Muscle of arm (tissue), 14 donors: ENCODE measurements at places on chromosomes 6 and 20. TPM values are rescaled to one million over a fixed set of nuclear protein-coding genes. Genes with fewer than 3 reads are reported as not detected.

VGLL2 gene
- polyA plus RNA-seq: 74.4 TPM

CTCFL gene
- polyA plus RNA-seq: 0.31 TPM

DDX43 gene
- 0.35 TPM for polyA plus RNA-seq

IBTK gene
- 45.4 TPM for polyA plus RNA-seq

OSBPL2 gene
- not detected for polyA plus RNA-seq

LZTS3 gene
- polyA plus RNA-seq: 4.1 TPM

PTK6 gene
- 0.56 TPM for polyA plus RNA-seq

MUC21 gene
- not detected for polyA plus RNA-seq

ILRUN gene
- 98.5 TPM for polyA plus RNA-seq

ULBP2 gene
- polyA plus RNA-seq: not detected

HCRTR2 gene
- polyA plus RNA-seq: not detected

TRIM15 gene
- polyA plus RNA-seq: not detected

TRIM31 gene
- polyA plus RNA-seq: not detected

DNA sequence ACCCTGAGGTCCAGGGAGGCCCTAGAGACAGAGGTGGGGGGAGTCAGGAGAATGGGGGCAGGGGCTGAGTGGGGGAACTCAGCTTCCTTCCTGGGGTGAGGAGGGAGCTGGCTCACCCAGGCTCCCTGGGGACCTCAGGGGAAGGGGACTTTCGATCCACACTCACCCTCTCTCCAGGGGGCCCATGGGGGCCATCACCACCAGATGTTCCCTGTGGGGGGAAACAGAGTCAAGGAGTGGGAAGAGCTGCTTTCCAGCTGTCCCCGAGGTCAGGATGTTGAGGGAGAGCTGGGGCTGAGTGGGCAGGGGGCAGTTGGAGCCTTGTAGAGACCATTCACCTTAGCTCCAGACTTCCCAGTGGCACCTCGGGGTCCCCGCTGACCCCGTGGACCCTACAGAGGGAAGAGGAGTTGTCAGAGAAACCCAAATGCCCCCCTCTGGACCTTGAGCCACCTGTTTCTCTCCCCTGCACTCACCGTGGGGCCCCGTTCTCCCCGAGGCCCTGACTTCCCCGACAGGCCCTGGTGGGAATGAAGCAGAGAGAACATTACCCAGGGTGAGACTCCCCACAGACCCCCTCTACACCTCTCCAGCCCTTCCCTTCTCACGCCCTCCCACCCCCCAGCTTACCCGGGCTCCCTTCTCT, 18.6 kb downstream of the COL11A2 start:
- DNase-seq: no peak

GRCh38 chr6:116877743-116878142, 701 bp downstream of the RFX6 start:
- no peak for DNase-seq

GRCh38 chr6:156875062-156875461, 97.9 kb downstream of the ARID1B start:
- no peak for DNase-seq

DNA sequence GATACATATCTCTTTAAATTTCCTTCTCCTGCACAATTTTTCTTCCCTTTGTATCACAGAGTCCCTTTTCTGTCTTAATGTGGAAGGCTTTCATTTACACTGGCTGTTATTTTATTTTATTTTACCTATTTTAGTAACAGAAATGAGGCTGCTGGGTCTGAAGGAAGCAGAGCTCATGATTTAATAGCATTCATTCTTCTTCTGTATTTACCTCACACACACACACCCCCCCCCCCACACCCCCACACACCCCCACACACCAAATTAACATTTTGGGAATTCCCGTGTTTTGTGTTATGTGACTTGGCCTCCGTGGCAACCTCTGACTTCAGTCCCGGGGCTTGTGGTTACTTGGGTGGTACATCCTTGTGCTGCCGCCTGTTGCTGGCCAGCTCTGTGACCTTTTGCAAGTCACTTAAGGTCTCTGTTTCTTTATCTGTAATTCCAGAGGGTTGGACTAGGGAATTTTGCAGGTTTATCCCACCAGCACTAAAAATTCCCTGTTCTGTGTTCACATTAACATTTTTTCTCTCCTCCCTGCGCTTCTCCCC, 108.8 kb downstream of the TIAM2 start:
- DNase-seq: no peak

DNA sequence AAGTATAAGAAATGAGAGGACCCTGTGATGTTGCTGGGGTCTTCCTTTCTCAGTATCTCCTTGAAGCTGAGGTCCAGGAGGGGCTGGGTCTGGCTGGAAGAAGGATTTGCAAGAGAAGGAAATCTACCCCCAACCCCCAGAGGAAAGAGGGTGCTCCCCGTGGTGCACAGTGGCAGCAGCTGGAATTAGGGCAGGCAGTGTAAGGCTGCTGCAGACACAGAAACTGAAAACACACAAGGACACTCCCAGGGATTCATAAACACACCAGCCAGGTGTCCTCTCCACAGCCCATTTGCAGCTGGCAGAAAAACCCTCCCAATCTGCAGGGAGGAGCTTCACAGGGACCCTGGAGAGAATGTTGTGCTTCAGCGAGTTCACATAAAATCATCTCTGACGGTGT, 297.2 kb downstream of the CDH26 start:
- DNase-seq: no peak

- peak; percentile 74 for DNase-seq
Measured at GRCh38 chr6:150697515-150697914, 97.8 kb downstream of the PLEKHG1 start.

GRCh38 chr6:142938510-142938909, 6.5 kb downstream of the HIVEP2 start:
- no peak for DNase-seq

- DNase-seq: no peak
Measured at GRCh38 chr20:43444107-43444506, 13.6 kb upstream of the SRSF6 start.

DNA sequence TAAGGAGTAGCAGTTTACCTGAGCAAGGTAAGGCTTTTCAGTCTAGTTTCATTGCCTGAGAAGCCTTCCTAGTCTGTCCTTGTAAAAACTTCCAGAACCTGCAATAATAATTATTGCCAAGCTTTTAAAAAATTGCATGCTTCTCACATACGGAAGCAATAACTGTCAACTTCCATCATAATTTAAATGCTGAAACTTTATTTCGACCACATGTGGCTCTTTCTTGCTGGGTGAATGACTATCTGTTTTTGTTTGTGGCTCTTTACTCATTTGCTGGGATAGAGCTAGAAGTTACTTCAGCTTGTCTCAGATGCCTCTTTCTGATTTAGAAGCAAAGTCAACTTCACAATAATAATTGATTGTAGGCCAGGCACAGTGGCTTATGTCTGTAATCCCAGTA, 95.9 kb upstream of the COL21A1 start:
- no peak for DNase-seq

DNA sequence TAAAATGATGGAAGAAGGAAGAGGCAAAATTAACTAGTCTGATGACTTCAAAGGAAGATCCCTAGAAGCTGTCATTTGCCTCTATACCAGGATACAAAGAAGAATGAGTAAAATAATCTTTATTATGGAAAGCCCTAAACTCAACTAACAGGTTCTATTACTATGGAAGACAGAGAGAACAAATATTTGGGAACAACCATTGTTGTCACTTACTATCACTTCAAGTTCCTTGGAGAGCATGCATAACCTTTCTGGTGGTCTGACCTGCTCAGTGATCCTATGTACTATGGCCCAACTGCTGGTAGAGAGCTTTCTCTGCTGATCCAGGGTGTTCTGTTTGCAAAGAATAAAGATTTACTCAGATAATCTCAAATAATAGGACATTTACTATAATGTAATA, 62.8 kb upstream of the TASP1 start:
- no peak for DNase-seq

- DNase-seq: peak; percentile 15
Measured at GRCh38 chr20:55415567-55416142, 589.7 kb downstream of the CBLN4 start.

- DNase-seq: no peak
Measured at GRCh38 chr6:153563001-153563400, 431.9 kb upstream of the RGS17 start.

DNA sequence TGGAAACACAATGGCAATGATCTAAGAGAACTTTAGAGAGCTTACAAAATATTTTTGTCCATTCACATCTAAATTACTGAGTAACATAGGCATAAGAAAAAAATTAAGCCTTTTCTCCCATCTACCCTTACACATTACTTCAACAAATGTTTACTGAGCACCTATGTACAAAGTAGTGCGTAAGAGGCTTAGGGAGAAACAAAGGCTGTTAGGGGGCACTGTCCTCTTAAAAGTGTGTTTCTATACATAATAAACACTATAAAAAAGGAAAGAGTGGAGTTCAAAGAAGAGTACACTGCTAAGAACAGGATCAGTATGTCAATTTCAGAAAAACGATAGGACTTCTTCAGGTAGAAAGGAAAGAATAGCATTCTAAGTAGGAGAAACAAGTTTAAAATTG, 12.2 kb downstream of the ILRUN start:
- DNase-seq: no peak

DNA sequence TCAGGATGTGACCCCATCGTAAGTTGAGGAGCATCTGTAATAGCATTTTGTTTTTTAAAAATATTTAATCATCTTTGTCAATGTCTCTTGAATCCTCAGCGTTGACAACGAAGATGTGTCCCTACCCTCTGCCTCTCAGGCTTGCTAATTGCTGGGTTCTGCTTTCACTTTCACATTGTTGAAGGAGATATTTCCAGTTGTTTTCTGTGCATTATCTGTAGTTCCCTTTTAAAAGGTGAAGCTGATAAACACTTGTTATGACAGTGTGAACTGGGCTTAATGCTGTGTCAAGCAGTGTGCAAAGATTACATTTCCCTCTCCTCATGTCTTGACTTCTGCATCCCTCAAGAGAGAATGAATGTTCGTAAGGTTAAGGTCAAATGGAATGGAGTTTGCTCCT, 54.9 kb downstream of the CSE1L start:
- no peak for DNase-seq

- DNase-seq: no peak
Measured at GRCh38 chr6:14964556-14965270, 281.2 kb upstream of the JARID2 start.

GRCh38 chr20:6333110-6333509, 210.3 kb upstream of the FERMT1 start:
- DNase-seq: no peak

- peak; percentile 89 for DNase-seq
Measured at GRCh38 chr6:159609652-159610178, 83.3 kb downstream of the SOD2 start.

DNA sequence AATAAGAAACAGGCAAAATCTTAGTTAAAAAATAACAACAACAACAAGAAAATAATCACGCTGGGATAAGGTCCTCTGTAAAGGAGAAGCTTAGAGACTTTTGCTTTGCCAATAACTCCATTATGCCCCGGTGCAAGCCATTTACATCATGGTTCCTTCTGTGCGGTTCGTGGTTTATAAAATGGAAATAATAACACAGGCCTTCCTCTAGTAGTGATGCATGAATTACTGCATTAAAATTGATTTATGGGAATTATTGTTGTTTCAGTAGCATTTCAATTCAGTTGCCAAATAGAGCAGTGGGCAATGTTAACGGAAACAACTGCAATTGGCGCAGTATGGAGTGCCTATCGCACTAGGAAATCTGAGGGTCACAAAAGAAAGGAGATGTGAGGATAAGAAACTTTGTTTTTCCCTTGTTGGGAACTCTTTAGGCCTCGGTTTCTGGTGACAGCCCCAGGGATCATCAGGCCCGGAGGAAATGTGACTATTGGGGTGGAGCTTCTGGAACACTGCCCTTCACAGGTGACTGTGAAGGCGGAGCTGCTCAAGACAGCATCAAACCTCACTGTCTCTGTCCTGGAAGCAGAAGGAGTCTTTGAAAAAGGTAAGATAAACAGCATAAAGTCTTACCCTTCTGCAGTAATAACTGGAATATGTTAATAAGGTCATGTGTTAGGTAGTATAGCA, 1.1 kb downstream of the CD109 start:
- no peak for DNase-seq

GRCh38 chr20:15710636-15711035, 862.6 kb downstream of the KIF16B start:
- peak; percentile 25 for DNase-seq

DNA sequence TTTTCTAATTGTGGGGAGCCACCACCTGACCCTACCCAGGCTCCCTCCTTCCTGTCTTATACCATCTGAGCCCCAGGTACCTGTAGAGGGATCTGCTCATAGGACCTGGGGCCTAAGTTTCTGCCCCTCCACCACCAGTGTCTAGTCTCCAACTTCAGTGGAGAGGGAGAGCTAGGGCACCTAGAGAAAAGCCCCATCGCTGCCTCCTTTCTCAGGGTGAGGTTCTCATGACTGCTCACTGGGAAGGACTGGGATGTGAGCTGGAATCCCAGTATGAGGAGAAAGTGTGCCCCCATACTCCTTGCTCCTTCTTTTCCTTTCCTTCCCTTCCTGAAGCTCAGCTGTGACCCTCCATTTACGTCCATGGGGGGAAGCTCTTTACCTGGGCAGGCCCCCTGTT, 231.6 kb downstream of the LRFN2 start:
- DNase-seq: no peak

GRCh38 chr6:159692303-159693127, 526 bp downstream of the SOD2 start:
- DNase-seq: peak; percentile 45

GRCh38 chr6:68852791-68853190, 217.7 kb downstream of the ADGRB3 start:
- no peak for DNase-seq

DNA sequence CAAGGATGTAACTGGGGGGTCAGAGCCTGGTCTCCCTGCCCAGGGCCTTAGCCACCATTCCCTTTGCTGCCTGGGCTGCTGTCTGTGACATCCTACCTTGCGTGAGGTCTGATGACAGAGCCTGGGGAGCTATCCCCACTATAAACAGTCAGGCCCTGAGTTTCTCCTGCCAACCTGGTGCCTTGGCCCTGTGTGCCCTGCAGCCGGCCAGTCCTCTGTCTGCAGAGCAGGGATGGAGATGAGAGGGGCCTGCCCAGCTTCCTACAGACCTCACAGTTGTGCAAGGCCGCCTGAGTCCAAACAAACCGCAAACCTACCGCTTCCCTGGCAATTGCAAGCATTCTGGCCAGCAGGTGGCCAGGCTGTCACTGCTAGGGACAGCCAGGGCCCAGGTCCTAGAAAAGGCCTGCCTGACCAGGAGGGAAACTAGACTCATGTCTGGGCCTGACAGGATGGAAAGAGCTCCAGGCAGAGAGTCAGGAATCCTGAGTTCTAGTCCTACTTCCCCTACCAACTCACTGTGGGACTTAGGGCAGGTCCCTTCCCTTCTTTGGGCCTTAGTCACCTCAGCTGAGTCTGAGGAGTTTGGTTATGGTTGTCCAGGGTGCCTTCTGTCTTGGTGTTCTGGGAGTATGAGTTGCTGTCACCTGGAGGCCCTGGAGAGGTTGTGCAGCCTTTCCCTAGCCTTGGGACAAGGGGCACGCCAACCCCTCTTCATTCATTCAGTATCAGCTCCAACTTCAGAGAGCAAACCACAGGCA, 86.2 kb downstream of the VEGFA start:
- DNase-seq: no peak

DNA sequence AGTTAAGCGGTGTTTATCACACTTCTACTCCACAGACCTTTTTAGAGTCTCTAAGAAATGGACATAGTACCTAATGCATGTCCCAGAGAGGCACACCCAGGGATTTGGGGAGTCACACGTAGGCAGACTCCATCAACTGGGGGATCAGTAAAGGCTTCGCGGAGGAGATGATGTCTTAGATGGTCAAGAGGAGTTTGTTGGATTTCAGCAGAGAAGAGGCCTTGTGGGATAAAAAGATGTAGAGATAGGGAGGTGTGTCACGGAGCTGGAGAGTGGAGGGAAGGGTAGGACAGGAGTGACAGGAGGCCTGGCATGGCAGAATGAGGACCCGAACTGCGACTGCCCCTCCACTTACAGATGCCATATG, 9.1 kb downstream of the DYNLRB1 start:
- no peak for DNase-seq
